ENCODE measurements at places on chromosomes 4 and X. TPM values are rescaled to one million over a fixed set of nuclear protein-coding genes. Genes with fewer than 3 reads are reported as not detected.

The UGT2B17 gene
- total RNA-seq = not detected

- DNase-seq = no peak
Measured at GRCh38 chrX:25143596-25143995, 127.8 kb upstream of the ARX start.

- no peak for DNase-seq
Measured at GRCh38 chr4:104743215-104743653, 248.5 kb upstream of the CXXC4 start.

DNA sequence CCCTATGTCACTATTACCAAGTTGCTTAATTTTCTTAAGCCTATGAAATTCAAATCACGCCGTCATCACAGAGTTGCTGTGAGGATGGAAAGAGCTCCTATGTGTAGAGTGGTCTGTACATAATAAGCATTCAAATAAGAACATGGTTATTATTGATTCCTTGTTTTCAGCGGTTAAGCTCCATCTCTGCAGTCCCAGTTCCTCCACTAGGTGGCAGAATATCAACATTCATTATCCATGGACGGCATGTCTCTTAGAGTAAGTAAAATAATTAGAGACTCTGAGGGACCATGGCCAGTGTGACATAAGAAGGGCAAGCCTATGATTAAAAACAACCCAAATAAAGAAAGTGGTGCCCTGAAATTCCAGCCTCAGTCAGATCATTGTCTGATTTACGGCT is 132.5 kb upstream of the NHS start:
- DNase-seq = no peak

- DNase-seq = no peak
Measured at GRCh38 chrX:21926527-21927278, 13.8 kb upstream of the SMS start.

GRCh38 chr4:156101571-156101970 is 147.9 kb upstream of the CTSO start:
- no peak for DNase-seq

DNA sequence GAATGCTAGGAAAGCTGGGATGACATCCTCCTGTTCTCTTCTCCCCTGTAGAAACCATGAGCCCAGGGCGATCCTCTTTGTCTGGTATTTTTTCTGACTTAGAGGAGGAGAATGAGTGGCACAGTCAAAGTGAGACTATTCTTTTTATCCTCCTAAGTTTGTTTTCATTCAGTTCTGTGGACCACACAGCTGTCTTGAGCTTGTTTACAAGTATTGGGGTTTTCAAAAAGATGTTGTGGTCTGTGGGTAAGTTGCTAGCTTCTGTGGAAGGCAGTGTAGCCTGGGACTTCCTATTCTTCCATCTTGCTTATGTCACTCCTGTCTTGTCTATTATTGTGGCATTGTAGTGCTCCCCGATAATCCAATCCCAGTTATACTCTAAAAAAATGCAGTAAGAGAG is 223.0 kb downstream of the PAPSS1 start:
- DNase-seq = no peak

The FAM47E gene
- 3.6 TPM for total RNA-seq

The DUSP21 gene
- total RNA-seq = not detected

The FGFR3 gene
- 32.1 TPM for total RNA-seq

- DNase-seq = no peak
Measured at GRCh38 chr4:177964061-177964460, 521.8 kb upstream of the AGA start.

DNA sequence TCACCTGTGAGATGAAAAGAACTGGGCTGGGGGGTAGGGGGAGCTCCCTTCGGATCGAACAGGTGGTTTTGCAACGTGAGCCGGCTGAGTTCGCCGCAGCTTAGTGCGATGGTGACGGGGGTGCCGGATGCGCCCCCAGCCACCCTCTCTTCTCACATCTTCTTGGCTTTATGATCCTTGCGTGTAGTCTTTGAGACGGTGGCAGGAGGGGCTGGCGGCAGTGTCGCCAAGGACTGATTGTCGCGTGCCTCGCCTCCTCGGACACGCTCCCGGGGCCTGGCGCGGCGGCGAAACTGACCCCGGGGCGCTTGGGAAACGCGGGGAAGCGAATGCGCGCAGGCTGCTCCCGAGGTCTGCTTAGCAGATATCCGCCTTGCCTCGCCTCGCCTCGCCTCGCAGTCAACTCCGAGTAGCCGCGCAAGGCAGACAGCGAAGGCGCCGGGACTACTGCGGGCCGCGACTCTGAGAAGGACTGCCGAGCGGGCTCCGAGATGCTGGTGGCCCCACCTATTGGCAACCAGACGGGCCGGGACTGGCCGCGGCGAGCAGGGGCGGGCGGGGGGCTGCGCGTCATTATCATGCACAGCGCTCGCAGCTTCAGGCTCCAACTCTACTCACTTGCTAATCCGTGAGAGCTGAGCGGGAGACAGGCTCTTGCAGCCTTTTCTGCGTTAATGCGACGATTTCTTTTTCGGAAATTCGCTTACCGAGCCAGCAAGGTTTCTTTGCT is 1.5 kb downstream of the GRID2 start:
- DNase-seq = peak; percentile 71

- peak; percentile 37 for DNase-seq
Measured at GRCh38 chr4:132592340-132592739, 556.8 kb upstream of the PCDH10 start.

- no peak for DNase-seq
Measured at GRCh38 chrX:43562372-43562771, 93.7 kb upstream of the MAOA start.

GRCh38 chr4:119628281-119629141 is at the start of gene PDE5A:
Gene PDE5A, minus strand, starts transcription at chr4:119628804. Its CDS starts 133 bp downstream, at chr4:119628671.
- peak; percentile 93 for DNase-seq

- DNase-seq = no peak
Measured at GRCh38 chr4:87353592-87353991, 30.9 kb upstream of the HSD17B13 start.

DNA sequence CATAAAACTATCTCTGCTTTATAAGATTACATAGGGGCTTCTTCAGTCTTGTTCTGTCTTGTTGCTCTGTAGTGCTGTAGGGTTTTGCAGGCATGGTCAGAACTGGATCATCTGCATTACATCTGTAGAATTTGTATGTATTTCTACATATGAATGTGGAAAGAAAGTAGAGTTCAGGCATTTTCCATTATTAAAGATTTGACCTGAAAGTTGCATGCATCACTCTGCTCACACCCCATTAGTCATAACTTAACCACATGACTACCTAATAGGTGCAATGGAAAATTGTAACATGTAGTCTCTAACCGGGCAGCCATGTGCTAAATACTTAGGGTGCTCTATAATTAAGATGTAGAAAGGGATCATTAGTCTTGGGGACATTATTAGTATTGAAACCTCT is 45.7 kb upstream of the AGA start:
- no peak for DNase-seq

The PI4K2B gene
- total RNA-seq = 21.8 TPM

- no peak for DNase-seq
Measured at GRCh38 chr4:76894537-76895255, 3.2 kb downstream of the SOWAHB start.

DNA sequence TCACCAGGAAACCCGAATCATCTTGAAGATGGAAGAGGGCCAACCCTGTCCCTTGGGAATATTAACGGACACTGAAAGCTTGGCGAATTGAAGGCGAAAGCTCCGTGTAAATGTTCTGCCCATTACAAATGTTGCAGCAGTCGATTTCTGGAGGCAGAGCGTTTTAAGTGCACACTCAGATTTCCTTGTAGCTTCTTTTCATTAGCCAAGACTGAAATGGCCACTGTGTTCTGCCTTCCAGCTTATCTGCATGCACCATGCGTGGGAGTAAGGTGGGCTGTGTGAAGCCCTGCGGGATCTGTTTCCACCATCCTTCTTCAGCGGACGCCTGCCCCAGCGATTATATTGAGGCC is 1.3 kb downstream of the SMIM20 start:
- DNase-seq = no peak

Measured in upper lobe of right lung (tissue), 1 donor.